Suppressor macrophage treated with lipopolysaccharide for 4 hours (primary cell): ENCODE measurements at places on chromosomes 6 and 20.

DNA sequence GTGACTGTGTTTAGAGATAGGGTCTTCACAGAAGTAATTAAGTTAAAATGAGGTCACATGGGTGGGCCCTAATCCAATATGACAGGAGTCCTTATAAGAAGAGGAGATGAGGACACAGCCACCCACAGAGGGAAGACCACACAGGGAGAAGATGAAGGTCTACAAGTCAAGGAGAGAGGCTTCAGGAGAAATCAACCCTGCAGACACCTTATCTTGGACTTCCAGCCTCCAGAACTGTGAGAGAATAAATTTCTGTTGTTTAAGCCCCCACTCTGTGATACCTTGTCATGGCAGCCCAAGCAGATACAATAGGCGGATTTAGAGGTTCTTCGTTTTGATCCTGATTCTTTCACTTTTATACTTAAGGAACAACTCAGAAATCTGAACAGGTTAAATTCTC is 63.5 kb upstream of the NEDD9 start:
- no peak for DNase-seq

DNA sequence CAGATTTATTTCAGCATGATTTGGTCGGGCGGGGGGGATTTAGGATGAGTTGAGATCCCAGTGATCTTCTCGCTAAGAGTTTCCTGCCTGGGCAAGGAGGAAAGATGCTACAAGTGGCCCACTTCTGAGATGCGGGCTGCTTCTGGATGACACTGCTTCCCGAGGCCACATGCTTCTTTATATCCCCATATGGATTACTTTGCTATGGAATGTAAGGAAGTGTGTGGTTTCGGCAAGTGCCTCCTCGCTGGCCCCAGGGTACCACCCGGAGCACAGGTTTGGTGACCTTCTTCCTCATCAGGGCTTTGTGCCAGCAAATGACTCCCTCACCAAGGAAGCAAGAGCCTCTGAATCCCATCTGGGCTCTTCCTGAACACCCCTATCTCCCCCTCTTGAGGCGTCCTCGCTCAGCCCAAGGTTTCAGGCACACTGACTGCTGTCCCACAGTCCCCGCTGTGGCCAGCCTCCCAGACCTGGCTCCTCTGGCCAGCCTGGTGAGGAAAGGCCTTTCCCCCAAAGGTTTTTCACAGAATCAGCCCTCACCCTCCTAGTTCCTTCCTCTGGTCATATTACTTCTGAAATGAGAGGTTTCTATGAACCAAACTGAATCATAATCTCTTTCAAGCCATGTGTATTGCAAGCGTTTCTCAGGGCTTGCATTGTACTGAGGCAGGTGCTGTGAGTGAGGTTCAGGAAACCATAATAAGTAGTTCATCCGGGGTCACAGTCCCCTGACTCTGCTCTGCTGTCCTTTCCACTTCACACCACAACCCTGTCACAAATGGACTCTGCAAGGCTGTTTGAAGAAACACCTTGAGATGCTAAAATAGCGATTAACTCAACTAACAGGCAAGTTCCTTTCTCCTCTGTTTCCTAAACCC is 41.7 kb upstream of the IL17A start:
- no peak for DNase-seq

- peak; percentile 38 for DNase-seq
Observed at GRCh38 chr20:43963872-43964791, 49.5 kb downstream of the TOX2 start.

GRCh38 chr20:47879771-47880170 is 94.5 kb upstream of the SULF2 start:
- no peak for DNase-seq

DNA sequence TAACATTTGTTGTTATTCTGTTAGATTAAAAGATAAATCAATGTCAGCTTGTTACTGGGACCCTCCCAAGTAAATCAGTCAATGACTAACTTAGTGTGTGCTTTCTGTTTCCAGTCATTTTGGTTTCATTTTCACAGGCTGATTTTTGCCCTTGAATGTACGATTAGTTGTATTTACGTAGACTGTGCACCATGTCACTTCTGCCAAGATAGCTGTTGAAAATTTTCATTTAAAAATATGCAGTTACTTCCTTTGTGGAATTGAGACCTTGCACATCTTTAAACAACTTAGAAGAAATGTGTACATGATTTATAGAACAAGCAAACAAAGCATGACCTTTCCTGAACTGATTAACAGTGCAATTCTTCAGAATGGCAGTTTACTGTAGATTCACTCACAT is 944.8 kb upstream of the CITED2 start:
- peak; percentile 17 for DNase-seq

GRCh38 chr20:62711703-62712101 is 3.1 kb downstream of the NTSR1 start:
- DNase-seq = no peak

DNA sequence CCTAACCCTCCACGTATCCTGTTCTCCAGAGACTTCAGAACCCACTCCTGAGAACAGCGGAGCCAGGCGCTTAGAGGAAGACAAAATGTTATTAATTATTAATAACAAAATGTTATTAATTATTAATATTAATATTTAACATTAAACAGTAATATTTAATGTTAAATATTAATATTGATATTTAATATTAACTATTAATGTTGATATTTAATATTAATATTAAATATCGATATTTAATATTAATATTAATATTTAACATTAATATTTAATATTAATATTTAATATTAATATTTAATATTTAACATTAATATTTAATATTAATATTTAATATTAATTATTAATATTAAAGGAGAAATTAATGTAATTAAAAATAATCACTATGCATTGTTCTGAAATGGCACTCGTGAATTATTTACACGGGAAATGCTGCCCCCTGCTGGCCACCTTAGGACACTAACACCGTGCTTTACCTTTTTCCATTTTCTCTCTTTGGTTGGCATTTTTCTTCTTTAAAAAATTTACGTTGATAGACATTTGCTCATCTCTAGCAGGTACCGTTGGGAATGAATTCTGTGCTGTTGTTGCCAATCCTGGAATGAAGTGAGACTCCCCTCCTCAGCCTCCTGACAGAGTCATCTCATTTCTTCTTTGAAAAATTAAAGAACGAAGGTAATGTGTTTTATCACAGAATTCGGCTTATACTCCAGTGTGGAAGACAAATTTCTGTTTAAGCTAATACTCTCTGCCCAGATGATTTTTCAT is 7.5 kb upstream of the GGTLC1 start:
- peak; percentile 75 for DNase-seq

DNA sequence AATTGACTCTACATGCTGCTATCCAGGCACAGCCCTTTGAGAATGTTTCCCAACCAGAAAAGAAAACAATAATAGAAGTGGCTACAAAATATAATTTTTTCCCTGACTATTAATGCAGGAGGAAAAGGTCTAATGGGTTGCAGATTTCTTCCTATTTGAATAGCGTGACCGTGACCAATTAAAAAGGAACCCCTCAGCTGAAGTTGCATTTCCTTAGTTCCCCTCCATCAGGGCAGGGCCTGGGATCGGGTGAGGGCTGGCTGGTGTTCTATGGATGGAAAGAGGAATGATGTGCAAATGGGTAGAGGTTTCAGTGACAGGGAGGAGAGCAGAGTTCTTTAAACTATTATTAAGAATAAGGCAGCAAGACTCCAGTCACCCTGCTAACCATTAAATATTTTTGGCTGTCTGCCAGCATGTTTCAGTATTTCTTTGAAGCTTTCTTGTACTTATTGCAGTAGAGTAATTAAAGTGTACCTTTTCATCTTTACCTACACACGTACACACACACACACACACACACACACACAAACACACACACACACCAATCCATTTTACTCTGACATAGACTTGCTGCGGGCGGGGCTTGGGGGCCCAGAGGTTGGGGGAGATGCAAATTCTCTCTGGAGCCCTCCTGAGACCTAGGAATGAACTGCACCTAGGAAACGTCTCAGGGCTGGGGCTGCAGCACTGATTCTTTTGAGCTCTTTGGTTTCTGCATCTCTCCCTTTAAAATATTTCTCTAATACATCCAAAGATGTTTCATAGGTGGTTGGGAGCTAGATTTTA is 154.8 kb upstream of the SLC35B3 start:
- no peak for DNase-seq

GRCh38 chr6:154742891-154743290 is 9.7 kb downstream of the SCAF8 start:
- no peak for DNase-seq

- no peak for DNase-seq
Observed at GRCh38 chr6:26592649-26593048, 4.1 kb upstream of the ABT1 start.

DNA sequence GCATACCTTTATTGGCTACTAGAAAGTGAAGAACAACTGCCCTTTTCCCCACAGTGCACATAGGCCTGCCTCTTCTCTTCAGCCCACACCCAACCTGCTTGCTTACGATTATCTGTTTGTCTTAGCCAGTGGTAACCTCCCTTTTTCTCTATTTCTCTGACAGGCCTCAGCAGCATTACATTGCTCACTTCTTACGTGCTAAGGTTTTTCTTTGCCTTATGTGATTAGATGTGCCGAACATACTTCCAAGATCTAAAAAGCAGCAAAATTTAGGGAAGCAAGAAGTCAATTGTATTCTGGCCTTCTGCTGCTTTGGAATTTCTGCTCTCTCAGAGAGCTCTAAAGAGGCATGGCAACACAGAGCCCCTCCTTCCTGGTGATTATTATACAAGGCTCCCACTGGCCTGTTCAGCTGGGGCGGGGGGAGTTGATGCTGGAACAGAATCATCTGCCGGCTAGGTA is 7.0 kb downstream of the B4GALT5 start:
- DNase-seq = no peak

GRCh38 chr6:110741517-110741916 is 73.8 kb downstream of the CDK19 start:
- DNase-seq = no peak

GRCh38 chr6:113982055-113982550 is 11.2 kb upstream of the HDAC2 start:
- no peak for DNase-seq

GRCh38 chr6:157823528-157824370 is 703 bp downstream of the SNX9 start:
- DNase-seq = peak; percentile 77

DNA sequence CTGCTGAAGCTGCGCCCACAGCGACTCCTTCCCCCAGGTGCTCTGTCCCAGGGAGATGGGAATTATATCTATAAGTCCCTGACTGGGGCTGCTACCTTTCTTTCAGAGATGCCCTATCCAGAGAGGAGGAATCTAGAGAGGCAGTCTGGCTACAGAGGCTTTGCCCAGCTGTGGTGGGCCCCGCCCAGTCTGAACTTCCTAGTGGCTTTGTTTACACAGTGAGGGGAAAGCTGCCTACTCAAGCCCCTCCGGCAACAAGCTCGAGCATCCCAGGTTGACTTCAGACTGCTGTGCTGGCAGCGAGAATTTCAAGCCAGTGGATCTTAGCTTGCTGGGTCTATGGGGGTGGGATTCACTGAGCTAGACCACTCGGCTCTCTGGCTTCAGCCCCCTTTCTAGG is 152.5 kb upstream of the MAP3K7 start:
- DNase-seq = no peak

DNA sequence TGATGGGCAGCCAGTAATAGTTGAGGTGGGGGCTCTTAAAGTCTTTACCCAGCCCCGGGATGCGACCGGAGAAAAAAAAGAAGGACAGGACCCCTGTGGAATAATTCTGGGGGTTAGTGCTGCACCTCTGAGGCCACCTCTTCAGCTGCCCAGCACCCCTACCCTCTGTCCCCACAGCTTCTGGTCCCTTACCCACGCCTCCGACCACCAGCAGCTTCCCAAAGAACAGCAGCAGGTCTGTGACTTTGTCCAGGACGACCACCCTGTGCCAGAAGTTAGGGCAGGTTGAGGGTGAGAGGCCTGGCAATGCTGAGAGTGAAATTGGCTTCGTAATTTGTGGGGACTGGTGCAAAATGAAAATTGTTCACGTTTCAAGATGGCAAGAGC is 2.2 kb upstream of the NEU1 start:
- DNase-seq = no peak

- DNase-seq = no peak
Observed at GRCh38 chr6:572596-573265, 84.2 kb downstream of the HUS1B start.

DNA sequence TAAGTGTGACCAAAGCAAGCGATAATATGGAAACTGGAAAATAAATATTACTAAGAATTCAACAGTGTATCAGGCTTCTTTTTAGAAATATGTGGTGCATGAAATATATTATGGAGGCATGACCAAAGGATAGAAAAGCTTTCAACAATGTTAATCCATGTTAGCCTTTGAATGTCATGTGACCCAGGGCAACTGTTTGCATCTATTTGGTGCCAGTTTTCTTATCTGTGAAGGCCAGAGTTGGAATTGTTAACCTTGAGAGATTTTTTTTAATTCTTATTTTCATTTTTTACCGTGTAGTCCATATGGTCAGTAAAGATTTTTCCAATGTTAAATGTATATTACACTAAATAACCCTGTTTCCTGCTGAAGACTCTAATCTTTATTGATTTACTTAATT is 411.1 kb downstream of the BCKDHB start:
- DNase-seq = no peak

DNA sequence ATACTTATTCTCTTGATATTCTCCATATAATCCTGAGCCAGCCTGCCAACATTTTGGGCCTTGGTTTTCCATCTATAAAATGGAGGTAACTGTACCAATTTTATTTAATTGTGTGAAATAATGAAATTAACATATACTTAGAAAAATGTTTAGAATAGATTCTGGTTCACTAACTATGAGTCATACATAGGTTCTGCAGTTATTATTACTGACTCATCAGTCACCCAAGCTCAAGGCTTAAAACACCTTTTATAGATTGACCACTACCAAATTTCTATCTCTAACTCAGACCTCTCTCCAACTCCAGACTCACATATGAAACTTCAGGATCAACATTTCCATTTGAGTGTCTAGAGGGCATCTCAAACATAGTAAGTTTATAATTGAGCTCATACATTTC is 1277.2 kb upstream of the GJE1 start:
- no peak for DNase-seq

DNA sequence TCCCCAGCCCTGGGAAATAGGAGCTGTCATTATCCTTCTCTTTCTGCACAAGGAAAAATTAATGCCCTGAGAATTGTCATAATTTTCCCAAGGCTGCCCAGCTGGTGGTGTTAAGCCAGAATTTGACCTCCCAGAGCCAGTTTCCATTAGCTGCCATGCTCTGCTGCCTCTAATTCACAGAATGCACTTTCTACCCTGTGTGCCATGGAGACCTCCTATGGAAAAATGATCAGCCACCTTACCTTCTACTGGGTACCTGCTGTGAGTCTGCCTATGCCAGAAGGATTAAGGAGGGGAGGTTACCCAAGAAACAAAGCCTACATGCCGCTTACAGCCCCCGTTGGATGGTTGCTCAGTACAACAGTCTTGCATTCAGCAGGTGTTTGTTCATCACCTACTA is 29.1 kb downstream of the POFUT1 start:
- DNase-seq = no peak

DNA sequence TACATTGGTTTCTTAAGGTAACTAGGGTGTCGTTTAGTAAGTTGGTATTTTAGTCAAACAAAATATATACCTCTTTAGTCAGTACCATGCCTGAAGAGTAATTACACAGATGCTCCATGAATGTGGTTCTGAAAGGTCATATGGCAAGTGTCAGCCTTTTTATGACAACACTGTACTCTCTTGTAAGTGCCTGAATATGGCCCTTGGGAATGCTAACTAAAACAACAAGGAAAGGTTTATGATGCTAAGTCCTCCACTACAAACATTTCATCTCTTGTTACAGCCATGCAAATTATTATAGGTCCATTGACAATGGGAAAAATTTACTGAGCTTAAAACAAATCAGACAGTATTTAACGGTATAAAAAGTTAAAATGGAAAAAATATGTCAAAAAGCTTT is 39.0 kb upstream of the SUPT3H start:
- no peak for DNase-seq

GRCh38 chr6:33116417-33116816 is 40.6 kb downstream of the HLA-DPB1 start:
- DNase-seq = no peak

- DNase-seq = no peak
Observed at GRCh38 chr6:33592595-33593413, 12.7 kb upstream of the BAK1 start.
